CMK (cell line): ENCODE measurements at places on chromosomes 7 and 10.

GRCh38 chr10:88833723-88834122 lies 17.9 kb downstream of the ANKRD22 start:
- DNase-seq: no peak

GRCh38 chr10:125085258-125086054 lies 74.9 kb downstream of the CTBP2 start:
- DNase-seq: no peak

- no peak for DNase-seq
Observed at GRCh38 chr10:119216127-119216526, 8.8 kb downstream of the GRK5 start.

GRCh38 chr10:115503546-115503945 lies 410.4 kb downstream of the ATRNL1 start:
- DNase-seq: no peak

DNA sequence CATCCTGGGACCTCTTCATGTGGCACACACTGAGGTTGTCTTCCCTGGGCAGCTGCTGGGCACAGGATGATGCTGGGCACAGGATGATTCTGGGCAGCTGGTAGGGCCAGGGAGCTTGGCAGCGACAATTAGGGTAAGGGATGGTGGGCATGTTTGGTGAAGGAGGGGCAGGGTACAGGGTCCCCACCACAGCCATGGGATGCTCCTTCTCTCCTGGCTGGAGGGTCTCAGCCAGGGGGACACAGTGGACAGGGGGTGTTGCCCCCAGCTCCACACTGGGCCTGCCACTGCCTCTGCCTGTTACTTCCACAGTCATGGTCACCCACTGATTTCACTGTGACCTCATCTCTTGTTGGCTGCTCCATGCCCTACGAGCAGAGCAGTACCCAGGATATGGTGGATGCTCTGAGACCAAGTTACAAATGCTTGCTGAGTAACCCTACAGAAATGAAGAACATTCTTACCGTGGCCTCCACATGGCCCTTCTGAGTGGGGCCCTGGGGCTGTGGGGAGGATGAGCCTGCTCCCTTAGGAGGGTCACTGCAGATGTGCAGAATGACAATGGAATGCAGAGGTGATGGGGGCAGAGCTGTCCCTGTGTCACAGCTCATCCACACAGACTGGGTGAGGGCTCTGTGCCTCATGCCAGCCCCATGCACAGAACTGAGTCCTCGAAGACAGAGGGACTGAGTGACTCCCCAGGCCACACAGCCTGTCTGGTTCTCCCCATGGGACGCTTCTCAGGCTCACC lies 28.4 kb upstream of the RET start:
- DNase-seq: no peak

DNA sequence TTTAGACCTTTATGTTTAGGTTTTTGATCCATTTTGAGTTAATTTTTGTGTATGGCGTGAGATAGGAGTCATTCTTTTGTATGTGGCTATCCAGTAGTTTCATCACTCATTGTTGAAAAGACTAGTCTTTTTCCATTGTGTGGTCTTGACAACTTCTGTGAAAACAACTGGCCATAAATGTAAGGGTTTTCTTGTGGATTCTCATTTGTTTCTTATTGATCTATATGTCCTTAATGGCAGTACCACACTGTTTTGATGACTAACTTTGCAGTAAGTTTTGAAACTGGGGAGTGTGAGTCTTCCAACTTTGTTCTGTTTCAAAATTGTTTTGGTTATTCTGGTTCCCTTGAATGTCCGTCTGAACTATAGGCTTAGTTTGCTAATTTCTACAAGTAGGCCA lies 16.3 kb downstream of the SEPTIN7 start:
- no peak for DNase-seq

GRCh38 chr7:137081321-137082093 lies 213.1 kb downstream of the CHRM2 start:
- DNase-seq: no peak

DNA sequence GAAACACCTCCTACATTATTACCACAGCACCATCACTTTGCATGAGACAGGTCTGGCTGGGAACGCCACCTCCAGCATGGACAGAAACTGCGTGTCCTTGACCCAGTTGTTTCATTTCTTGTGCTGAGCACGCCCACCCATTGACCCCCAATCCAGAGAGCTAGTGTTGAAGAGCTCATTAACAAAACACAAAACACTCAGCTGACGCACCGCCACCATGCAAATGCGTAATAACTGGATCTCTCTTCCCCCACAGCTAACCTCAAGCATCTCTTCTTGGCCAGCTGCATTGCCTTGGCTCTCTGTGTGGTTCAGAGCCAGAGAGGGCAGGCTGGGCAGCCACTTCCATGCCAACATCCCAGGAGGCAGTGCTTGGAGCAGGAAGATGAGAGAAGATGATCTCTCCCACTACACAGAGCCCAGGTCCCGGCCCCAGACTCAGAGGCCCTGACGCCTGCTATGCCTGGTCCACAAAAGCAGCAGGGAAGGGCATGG lies 173.5 kb downstream of the PLXNA4 start:
- DNase-seq: no peak

DNA sequence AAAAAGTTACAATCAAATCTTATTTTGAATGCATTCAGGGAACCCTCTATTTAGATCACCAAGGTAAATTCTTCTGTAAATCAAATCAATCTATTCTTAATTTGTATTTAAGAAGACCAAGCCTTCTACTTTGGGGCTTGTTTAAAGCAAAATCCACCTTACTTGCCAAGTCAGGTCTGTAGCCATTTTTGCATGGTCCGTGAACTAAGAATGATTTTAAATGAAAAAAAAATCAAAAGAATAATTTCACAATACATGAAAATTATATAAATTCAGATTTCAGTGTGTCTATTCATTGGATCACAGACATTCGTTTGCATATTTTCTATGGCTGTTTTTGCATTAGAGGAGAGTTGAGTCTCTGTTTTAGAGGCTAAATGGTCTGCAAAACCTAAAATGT lies 59.4 kb downstream of the SYPL1 start:
- no peak for DNase-seq

GRCh38 chr10:89591796-89592271 lies 53.2 kb downstream of the PANK1 start:
- no peak for DNase-seq

- no peak for DNase-seq
Observed at GRCh38 chr7:6210621-6211372, 61.6 kb downstream of the CYTH3 start.

- no peak for DNase-seq
Observed at GRCh38 chr10:67043041-67043440, 117.2 kb downstream of the LRRTM3 start.

GRCh38 chr10:88538048-88538447 lies 45.1 kb downstream of the RNLS start:
- DNase-seq: no peak

DNA sequence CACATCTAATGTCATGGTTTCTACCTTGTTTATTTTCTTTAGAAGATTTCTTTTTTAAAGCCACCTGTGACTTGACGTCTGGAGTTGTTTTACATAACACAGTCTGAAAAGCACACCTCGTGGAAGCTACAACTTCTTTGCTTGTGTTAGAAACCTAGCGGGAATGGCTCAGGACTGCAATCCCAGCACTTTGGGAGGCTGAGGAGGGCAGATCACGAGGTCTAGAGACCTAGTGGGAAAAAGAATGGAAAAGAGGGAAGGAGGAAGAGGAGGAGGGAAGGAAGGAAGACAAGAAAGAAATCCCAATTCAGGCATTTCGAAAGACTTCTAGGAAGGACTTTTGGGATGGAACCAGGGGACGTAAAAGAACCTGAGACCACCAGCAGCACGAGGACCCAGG lies 146.3 kb upstream of the CELF2 start:
- DNase-seq: no peak

DNA sequence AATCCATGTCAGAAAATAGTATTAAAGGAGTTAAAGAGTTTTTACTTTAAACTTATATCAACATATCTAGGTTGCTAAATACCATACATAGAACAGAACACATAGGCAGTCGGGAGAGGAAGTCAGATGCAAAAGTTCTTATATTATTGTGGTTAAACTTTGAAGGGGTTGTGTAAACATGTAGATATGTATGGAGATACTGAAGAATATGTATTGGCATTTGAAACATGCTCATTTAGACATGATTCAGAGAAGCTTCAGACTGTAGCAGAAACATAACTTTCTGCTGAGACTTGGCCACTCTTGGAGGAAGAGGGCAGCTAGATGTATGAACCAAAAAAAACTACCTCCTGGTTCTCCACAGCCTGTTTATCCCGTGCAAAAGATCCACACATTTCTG lies 103.5 kb upstream of the FERD3L start:
- no peak for DNase-seq

GRCh38 chr10:13528123-13528874 lies 515 bp downstream of the BEND7 start:
- DNase-seq: no peak

DNA sequence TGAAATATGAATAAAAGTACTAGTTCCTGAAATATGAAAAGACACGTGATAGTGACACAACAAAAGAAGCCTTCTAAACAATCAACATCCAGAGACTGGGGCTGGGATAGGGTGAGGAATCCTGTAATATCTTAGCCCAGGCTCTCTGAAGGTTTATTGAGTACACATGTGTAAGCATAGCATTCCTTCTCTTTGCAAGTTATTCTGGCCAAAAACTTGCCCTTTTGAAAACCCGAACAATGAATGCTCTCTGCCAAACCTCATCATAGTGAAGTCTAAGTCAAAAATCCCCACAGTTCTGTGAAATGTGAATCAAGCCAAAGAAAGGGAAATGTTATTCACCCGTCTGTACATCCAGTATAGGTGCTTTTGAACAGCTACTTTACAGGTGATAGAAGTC lies 11.6 kb downstream of the SEMA3D start:
- no peak for DNase-seq

GRCh38 chr10:35927990-35928488 lies 285.9 kb upstream of the FZD8 start:
- no peak for DNase-seq

- no peak for DNase-seq
Observed at GRCh38 chr7:5212633-5213285, 22.7 kb downstream of the WIPI2 start.

- no peak for DNase-seq
Observed at GRCh38 chr7:80775897-80776296, 137.5 kb downstream of the CD36 start.

- DNase-seq: no peak
Observed at GRCh38 chr10:99647601-99648151, 11.6 kb upstream of the ENTPD7 start.

GRCh38 chr10:32347363-32348022 lies 535 bp upstream of the EPC1 start:
- no peak for DNase-seq

DNA sequence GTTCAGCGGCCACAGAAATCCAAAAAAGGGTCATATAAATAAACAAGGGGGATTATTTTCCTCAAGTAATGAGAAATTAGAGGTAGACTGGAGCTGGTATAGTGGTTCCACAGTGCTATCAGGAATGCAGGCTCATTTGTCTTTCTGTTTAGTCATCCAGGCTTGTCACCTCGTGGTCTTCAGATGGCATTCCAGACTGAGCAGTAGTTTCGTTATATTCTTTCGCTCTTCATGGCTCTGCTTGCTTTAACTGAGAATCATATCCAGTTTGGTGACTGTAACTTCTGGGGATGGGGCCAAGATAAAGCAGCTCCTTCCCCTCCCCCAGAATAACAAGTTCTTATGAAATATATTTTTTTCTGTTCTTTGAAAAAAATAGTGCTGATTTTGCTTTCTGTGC lies 9.5 kb downstream of the ANKIB1 start:
- DNase-seq: no peak

- DNase-seq: no peak
Observed at GRCh38 chr7:155399577-155399976, 58.4 kb upstream of the EN2 start.

DNA sequence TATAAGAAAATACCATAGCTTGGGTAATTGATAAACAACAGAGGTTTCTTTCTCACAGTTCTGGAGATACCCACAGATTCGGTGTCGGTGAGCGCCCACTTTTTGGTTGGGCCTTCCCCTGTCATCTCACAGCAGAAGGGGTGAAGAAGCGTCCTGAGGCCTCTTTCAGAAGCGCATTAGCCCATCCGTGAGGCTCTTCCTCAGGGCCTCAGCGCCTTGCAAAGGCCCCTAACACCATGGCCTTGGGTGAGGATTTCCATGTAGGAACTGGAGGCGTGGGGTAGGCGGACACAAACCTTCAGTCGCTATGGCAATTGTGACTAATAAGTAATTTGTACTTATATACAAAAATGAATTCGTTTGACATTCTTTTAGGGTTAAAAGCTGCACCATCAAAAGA lies 316.0 kb downstream of the PTPRN2 start:
- no peak for DNase-seq

DNA sequence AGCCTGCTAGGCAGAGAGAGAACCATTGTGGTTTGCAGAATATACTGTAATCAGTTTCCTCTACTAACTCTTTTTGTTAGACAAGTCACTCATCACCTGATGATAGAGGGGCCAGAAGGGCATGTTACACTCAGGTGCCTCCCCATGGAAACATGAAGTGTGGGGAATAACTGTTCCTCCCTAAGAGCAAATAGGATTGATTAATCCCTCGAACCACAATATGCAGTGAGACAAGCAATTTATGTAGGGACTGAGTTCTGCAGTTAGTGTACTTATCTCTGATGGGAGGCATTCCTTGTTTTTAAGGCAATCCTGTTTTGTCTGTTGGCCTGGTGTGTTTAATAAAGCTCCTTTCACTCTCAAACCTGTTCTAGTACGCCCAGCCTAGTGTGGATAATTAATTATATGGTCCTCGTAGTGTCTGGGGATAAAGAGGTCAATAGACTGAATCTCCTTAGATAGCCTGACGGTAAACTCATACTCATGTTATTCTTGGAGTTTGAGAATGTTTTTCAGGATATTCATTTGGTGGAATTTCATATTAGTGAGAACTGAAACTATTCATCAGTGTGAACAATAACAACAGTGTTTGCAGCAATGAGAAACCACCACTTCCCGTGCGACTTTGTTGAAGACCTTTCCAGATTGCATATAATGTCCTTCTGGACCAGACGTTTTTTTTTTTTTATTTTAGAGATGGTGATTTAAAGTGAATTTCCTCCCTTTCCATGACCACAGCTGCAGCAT lies 344.8 kb upstream of the FZD8 start:
- no peak for DNase-seq

DNA sequence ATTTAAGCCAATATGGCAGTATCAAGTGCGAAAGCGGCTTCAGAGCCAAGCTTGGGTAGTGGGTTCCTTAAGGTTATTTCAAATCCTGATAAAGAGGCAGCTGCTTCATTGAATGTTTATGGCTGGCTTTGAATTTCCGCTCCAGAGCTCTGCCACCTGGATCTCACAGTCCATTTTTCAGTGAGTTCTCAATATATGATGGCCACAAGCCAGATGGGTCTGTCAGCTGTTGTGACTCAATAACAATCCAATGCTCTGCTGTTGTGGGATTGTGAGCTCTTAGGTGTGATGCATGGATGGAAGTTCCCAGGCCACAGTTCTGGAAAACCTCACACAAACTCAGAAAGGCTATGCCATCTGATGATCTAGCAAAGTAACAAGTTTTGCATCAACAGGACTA lies 743.8 kb upstream of the LRRN3 start:
- no peak for DNase-seq

GRCh38 chr10:11023009-11023953 lies 5.6 kb downstream of the CELF2 start:
- no peak for DNase-seq

GRCh38 chr10:36141856-36142560 lies 499.9 kb upstream of the FZD8 start:
- no peak for DNase-seq

- no peak for DNase-seq
Observed at GRCh38 chr10:123394382-123394781, 240.2 kb downstream of the BUB3 start.
